ENCODE measurements at places on chromosomes 11 and 22.
A peak's percentile ranks its signal among the peaks of the same experiment; 100 is the strongest.

DNA sequence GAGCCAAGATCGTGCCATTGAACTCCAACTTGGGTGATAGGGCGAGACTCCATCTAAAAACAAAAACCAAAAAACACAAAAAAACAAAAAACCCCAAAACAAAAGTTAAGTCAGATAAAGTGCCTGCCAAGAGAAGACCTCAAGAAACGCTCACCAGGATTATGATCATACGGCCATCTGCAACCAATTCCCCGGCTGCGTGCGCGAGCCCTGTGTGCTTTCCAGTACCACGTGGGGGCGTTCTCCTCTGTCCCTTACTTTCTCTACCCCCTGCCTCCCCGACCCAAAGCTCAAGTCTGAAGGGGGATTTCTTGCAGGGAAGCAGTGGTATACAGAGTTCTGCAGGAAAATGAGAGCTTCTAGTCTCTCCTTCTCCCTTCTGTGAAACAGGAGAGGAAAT lies 10.5 kb upstream of the RPS19BP1 start:
- DNase-seq = no peak

DNA sequence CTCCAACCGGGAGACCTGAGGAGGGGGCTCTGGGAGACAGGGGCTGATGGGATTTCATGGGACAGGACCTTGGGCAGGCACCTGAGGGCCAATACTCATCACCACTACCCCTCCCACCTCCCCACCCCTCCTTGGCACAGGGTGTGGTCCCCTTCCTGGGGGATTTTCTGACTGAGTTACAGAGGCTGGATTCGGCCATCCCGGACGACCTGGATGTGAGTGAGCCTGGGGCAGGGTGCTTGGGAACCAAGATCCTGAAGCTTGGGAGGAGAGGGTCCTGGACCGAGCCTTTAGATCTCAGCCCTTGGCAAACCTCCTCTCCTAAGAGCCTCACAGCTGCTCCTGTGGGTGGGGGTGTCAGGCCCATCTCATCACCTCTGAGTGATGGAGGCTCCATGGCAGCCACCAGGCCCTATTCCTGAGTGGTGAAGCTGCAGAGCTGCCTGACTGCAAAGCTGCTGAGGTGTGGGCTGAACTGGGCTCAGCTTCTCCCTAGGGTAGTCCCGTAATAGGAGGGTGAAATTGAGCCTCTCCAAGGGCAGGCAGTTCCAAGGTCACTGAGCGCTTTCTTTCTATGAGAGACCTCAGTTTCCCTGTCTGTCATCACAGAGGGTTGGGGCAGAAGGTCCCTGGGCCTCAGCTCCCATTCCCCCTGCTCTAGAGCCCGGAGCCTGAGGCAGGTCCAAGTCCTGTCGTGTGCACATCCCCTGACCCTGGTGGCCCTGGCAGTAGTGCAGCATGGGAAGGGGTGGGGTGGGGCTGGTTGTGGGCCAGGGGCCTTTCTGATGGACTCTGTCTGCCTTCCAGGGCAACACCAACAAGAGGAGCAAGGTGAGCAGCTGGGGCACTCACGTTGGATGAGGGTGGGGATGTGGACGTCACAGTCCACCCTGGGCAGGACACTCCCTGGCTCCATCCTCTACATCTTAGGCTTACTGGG lies 6.5 kb downstream of the RGL4 start:
- no peak for DNase-seq

DNA sequence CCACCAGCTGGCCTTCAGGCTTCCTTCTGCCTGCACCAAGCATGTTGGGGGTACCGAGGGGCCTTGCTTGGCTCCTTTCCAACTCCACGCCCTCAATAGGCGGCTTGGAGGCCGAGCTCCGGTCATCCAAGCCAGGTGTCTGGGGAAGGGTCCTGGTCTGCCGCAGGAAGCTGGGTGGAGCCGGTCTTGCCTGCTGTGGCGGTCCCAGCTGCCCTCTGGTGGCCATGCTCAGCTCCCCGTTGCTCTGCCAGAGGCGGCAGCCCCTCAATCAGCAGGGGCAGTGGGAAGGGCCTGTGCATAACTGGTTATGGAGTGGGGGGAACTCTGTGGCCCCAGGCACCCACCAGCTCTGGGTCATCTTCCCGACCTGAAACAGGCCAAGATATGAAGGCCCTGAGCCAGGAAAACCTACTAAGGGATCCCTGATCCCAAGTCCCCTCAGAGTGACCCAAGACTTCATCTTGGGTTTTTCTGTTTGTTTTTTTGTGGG lies 3.2 kb downstream of the ARVCF start:
- DNase-seq = peak; percentile 37

- DNase-seq = no peak
Measured at GRCh38 chr22:19750507-19751490, 9.8 kb upstream of the TBX1 start.

DNA sequence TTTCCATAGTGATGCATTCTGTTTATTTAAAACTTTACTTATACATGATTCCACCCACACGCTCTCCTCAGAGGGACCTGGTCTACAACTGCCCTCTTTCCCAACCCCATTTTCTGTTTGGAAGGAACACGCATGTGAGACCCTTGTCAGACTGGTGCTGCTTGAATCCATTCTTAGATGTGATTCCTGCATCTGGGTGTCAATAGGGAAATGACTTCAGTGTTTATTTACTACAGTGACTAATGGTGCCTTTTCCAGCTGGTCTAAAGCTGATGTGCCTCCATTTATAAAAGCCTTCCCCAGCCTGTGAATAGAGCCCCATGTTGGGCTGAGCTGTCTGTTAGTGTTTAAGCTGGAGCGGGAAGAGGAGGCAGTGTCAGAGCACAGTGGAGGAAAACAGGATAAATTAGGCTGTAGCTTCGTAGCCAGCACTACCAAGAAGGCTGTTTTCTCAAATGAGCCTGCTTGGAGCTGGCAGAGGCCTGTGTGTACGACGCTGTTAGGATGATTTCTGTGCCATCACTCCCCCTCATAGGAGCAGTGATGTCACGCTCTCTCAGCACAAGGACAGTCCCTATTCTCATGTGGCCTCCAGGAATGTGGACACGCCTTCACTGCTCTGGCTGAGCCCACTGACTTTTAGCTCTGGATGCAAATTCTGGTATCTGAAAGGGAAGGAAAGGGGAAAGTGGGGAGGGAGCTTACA lies 18.9 kb upstream of the C11orf96 start:
- no peak for DNase-seq

GRCh38 chr11:63404161-63404935 lies 34.8 kb downstream of the SLC22A9 start:
- DNase-seq = no peak

GRCh38 chr11:111448414-111448813 lies 63.8 kb downstream of the BTG4 start:
- DNase-seq = no peak

GRCh38 chr11:126186025-126186698 lies 25.3 kb downstream of the RPUSD4 start:
- DNase-seq = no peak

DNA sequence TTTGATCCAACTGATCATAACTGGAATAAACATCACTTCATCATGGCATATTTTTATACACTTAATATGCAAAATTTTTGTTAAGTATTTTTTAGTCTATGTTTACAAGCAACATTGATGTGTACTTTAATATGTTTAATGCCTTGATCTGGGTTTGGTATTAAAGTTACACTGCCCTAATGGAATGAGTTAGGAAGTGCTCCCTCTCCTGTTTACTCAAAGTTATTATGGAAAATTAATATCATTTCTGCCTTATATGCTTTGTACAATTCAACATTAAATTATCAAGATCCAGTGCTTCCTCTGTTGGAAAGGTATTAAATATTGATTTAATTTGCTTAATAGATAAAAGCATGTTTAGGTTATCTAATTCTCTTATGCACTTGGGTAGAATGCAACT lies 927.3 kb upstream of the RAG2 start:
- no peak for DNase-seq

DNA sequence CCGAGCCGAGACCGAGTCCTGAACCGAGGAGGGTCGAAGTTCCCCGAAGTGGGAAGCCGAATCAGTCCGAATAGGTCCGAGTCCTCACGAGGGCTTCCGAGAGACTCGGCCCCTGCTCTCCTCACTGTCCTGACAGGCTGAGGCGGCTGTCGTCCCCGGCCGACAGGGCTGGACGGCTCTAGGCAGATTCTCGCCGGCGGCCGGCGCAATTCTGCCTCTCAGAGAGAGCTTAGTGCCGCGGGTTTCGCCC lies 191 bp upstream of the DEAF1 start:
- no peak for DNase-seq

DNA sequence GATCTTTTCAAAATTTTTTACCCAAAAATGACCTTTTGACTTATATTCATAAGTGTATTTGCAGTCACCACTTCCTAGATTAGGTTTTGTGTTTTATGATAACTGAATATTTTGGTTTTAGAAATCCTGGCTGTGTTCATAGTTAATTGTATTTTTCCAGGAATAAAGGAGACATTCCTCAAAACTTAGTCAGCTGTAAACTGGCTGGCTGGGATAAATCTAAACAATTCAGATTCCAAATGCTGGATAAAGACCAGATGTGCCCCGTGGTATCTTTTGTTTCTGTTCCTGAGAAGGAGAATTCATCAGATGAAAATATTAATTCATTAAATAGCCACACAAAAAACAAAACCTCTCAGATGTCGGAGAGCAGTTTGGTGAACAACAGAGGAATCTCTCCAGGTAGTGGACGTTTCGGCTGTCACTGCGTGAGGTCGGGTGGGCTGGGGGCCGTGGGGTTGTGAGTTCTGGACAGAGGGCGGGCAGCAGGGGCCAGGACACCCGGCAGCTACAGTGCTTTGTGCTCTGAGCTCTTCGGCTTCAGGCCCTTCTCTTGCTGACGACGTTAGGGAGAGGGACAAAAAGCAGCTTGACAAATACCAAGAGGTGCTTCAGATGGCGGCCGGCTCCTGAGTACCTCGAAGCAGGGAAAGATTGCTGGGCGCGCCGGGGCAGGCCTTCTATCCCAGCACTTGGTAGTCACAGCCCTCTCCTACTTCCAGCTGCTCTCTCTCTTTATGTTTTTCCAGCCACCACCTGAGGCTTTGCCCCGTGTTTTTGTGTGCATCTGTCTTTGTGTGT lies 24.6 kb downstream of the MOV10L1 start:
- DNase-seq = no peak

- no peak for DNase-seq
Measured at GRCh38 chr11:116703421-116703820, 69.4 kb downstream of the BUD13 start.

DNA sequence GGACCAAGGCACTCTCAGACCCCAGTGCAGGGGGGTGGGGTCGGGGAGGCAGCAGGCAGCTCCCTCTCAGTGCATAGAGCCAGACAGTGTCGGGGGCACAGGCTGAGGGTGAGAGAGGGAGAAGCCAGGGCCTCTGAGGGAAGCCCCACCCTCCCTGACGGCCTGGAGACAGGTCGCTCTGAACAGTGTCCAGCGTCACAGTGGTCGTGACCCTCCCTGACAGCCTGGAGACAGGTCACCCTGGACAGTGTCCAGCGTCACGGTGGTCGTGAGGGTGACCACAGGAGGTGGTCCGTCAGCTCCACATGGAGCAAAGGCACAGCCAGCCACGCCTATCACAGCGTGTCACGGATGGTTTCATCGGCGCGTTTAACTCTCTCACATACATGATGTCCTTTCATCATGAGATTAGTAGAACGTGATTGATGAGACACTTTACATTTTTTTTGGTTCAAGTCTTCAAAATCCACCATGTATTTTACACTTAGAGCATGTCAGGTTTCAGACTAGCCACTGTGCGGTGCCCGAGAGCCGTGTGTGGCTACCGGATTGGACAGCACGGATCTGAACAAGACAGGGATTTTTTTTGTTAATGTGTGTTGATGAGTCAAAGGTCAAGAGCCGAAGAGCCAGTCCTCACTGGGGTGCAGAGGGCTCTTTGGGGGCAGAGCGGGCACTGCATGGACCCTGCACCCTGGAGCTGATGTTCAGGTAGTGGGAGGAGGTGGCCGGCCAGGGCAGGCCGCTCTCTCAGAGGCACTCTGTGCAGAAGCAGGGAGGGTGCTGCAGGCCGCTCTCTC lies 23.9 kb upstream of the PANX2 start:
- peak; percentile 14 for DNase-seq

DNA sequence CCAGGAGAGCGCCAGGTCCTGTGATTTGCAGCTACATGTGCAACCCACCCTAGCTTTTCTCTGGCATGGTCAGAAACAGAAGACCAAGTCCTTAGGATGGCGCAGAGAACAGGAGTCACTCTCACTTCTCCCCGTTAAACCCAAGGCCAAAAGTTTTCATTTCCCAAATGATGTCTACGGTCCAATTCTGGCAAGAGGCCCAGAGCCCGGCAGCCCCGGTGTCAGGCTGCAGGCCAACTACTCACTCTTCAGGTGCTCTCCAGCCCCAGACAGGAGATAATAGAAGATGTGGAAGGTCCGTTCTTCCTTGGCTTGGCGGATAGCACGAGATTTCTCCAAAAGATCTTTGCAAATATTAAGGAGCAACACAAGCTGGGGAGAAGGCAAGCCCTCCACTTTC lies 67.2 kb downstream of the MYH9 start:
- no peak for DNase-seq

DNA sequence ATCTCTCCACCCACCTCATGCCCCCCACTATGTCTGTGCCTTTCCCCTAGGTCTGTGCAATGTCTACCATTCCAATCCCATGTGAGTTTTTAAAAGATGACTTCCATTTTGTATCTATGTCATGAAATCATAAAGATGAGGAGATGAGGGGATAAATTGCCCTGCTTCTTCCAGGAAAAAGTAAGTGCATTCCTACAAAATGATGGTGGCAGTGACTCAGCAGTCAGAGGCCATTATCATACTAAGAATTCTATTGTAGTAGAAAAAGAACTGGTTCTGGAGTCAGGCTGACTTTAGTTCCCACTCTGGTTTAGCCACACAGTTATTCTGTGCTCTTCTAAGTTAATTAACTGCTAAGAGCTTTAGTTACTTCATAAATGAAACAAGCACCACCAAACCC lies 89.6 kb upstream of the API5 start:
- no peak for DNase-seq

DNA sequence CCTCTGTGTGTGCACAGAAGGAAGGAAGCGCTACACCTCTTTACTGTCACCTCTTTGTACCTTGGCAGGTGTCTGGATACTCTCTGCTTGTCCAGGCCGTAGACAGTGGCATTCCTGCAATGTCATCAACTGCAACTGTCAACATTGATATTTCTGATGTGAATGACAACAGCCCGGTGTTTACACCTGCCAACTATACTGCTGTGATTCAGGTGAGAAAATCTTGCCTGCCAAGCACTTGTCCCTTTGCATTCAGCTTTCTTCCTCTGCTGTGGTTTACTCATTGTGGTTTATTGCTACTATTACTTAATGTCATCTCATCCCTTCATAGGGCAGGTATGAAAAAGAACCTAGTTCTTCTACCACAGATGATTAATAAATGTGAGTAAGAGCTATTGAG lies 131.9 kb upstream of the MTNR1B start:
- DNase-seq = no peak

- no peak for DNase-seq
Measured at GRCh38 chr11:132909021-132909606, 623.2 kb downstream of the OPCML start.

DNA sequence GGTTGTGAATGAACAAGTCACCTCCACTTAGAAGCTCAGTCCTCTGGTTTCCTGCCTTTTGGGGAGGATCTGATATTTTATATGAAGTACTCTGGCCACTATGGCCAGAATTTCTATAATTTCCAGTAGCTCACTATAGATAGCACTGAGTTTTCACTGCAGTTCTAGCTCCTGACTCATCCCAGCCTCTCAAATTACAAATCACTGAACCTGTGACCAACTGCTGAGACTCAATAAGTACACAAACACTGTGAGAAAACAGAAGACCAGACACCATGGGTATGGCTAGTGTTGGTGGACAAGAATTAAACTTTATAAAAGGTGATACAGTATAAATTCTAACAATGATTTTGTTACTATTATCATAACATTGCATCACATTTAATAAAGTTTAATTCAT lies 47.1 kb upstream of the UCP3 start:
- DNase-seq = no peak

- DNase-seq = no peak
Measured at GRCh38 chr22:44616882-44617655, 84.9 kb upstream of the PRR5 start.
